T-cell (primary cell): ENCODE measurements at places on chromosomes 12 and 14.

DNA sequence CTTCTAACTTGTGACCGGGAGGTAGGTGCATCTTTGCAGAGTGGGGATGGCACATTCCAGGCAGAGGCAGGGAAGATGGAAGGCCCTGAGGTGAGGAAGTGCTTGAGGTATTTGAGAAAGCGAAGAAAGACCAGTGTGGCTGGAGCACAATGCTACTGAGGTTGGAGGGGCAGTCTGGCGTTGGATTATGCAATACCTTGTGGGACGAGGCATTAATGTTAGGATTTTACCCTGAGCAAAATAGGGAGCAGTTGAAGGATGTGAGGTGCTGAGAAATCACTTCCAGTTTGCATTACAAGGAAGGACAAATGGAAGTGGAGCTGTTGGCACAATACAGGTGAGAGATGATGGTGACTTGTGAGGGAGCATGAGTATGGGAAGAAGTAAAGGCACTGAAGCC is 145.5 kb downstream of the KCNA5 start:
- no peak for DNase-seq

DNA sequence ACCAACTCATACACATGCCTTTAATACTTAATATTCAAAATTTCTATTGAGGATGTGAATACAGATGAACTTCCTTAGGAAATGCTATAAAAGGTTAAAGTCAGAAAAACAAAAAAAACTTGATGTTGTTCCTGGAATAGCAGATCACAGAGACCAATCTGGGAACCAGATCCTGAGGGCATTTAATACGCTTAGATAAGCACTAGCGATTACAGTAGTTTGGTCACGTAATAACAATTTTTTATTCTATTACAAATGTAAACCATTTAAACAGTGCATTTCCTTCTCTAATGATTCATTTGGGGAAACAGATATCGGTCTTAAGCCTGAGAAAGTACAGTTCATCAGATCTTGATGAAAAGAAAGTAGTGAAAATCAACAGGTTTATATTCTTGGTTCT is 30.8 kb upstream of the ABCC9 start:
- DNase-seq, result no peak

DNA sequence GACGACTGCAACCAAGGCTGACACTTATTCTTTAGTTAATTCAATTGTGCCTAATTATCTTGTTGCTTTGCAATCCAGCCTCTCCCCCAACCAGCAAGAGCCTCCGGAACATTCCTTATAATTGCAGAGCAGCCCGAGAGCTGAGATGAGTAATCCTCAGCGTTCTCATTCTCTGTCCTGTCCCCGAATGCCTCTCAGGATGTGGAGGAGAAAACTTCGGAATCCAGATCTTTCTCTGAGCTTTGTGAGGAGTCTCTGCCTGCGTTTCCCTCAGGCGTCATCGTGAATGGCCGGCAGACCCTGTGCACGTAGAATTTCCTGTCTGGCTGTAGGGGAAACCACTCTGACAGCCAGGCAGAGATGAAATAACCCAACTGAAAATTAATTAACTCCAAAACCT is 160.5 kb upstream of the DIO3 start:
- DNase-seq, result no peak

- DNase-seq, result no peak
Observed at GRCh38 chr12:62717643-62718042, 217.3 kb downstream of the PPM1H start.

GRCh38 chr14:95489214-95490137 is 27.0 kb downstream of the SYNE3 start:
- no peak for DNase-seq

DNA sequence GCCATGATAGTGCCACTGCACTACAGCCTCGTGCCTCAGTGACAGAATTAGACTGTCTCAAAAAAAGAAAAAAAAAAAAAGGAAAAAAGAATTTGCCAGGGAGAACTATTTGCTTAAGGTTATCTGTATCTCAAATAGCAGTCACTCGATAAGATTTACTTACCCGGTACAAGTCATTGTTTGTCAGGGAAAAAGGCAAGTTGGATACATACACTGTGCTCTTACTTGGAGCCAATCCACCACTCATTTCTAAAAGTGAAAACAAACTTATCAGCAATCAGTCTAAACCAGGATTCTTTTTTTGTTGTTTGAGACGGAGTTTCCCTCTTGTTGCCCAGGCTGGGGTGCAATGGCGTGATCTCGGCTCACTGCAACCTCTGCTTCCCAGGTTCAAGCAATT is 2.0 kb downstream of the ZCRB1 start:
- DNase-seq, result no peak

DNA sequence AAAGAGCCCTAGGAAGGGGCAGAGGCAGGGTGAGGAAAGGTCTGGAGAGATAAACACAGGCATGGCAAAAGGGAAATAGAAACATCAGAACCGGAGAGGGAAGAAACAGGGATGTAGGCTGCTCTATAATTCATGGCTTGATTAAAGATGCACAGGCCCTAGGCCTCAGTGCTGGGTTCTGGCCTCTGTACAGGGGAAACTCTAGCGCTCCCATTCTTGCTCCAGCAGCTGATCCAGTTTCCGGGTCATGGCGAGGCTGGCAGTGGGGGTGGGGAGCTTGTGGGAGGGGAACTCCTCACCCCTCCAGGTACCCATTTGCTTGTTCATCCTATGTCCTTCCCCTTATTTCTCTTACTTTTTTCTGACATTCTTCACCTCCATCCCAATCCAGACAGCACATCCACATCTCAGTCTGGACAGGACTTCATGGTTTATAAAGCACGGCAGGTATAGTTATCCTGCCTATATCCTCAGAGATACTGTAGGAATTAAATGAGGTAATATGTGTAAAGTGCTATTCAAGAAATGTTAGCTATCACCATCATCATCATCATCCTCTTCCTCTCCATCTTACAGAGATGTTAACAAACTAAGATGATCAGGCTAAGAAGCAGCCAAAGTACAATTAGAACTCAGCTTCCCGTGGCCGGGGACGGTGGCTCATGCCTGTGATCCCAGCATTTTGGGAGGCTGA is 8.0 kb upstream of the GPR84 start:
- no peak for DNase-seq

- no peak for DNase-seq
Observed at GRCh38 chr12:1920971-1921370, 2.5 kb upstream of the CACNA2D4 start.

DNA sequence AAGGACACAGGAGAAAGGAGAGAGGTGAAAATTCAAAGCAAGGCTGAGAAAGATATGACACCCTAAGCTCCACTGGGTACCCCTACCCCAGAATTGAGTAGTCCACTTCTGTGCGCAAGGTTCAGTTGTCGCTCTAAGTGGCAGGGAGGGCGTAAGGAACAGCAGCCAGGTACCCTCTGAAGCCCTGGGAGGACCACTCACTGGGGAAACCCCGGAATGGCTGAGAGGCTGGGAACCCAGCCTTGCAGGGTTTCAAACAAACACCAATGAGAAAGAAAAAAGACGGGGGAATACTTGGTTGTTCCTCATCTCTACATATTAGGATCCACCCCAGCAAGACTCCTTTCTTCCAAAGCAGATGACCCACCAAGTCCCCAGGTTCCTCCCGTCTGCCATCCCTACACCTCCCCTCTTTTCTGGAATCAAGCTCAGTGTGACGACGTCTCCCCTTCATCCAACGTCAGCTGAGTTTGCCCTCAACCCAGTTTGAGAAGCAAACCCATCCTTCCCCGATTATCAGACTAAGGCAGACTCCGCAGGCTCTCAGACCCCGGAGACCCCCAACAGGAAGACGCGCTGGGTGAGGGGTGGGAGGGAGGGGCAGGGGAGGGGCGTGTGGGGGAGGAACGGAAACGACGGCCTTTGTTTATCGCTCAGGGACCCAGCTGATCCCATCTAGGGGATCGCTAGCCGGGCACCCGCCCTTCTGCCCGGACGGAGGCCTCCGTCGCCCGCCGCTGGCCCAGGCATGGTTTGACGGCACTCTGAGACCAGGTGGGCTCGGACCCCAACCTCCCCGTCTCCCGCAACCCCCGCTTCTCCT is 795 bp downstream of the LMBR1L start:
- DNase-seq, result no peak

GRCh38 chr12:18567787-18568186 is 170.0 kb downstream of the PLCZ1 start:
- no peak for DNase-seq

DNA sequence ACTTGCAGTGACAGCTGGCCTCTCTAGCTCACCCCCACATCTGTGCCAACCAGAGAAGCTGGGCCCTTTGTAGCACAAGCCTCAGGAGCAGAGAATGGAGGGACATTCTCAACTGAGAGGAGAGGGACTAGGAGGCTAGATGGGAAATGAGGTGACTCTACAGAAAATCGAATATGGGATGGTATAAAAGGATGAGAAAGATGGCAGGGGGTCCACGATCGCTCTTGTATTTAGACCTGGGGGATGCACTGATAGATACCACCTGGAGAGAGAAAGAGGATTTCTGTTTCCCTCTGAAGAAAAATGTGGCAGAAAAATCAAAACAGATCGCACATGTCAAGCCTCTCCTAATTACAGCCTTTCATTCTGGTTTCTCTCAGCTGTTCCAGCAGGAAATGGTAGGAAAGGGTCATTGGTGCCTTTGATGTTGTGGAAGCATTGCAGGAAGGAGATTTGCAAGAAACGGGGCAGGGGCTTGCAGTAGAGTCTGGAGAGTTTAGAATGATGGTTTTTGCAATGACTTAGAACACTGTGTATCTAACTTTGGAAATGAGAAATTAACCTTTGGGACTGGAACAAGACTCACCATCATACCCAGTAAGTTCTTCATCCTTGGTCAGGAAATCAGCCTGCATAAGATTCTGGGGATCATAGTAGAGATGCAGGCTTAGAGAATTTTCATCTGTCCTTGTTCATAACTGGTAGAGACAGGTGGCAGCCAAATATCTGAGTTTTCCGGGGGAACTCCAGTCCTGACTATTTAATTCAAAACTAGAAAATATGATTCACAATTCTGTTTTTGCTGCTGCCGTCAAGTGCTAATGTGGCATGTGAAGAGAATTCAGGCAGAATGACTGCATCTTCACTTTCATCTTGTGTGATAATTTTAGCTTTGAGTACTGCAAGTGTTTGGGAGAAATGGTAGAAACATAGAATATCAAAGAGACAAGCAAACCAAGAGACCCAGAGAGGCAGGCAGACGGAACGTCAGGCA is 98.8 kb downstream of the DAD1 start:
- no peak for DNase-seq

DNA sequence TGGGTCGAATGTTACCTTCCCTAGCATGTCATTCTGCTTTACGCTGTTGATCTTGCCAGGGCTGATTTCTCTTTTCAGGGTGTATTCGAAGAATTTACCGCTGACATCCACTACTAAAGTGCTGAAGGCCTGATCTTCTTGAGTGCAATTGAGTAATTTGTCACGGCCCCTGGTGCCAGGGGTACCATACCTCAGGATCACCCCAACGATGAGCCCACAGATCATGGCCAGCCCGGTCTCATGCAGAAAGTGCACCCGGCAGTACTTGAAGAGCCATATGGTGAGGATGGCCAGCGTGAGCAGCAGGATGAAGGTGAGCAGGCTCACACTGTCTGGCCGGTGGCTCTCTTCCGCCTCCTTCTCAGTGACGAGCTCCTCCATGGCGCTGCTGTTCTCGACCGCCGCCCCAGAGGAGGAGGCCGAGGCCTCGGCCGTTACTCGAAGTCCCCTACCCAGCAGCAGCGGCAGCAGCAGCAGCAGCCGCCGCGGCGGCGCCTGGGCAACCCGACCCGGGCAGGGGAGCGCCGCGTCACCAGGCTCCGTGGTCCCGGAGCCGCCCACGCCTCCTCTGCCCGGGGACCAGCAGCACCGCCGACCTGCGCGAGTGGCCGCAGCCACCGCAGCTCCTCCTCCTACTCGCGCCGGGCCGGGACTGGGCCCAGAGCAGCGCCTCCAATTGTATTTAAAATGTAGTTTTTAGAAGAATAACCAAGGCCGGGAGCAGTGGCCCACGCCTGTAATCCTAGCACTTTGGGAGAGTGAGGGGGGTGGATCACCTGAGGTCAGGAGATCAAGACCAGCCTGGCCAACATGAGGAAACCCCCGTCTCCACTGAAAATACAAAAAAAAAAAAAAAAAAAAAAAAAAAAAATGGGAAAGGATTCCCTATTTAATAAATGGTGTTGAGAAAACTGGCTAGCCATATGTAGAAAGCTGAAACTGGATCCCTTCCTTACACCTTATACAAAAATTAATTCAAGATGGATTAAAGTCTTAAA is 58.5 kb upstream of the TMPO start:
- no peak for DNase-seq

DNA sequence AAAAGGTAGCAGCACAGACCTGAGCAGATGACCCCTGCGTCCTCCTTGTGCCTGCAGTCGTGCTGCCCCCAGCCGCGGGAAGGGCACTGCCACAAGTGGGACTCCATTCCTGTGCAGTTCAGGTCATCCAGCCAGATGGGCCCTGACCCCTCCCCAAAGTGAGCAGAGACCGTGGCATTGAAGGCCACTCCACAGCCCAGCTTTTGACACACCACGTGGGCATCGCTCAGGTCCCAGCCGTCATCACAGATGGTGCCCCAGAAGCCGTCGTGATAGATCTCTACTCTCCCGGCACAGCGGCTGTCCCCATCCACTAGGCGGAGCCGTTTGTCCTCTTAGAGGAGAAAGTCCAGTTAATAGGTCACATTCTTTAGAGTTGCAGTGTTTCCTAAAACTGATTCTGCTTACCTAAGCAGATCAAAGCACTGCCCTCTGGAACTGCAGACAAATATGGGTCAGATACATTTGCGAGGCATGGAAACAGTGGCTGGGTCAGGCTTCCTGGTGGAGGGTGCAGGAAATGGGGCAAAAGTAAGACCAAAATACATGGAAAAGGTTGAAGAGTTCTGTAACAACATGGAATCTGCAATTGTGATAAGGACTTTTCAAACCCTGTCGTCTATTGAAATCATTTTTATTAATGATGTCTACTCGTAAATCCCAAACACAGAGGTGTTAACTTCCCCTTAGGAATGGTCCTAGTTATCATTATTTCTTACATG is 69.4 kb downstream of the CD163L1 start:
- no peak for DNase-seq

- peak; percentile 37 for DNase-seq
Observed at GRCh38 chr12:6603095-6603567, 4.0 kb downstream of the CHD4 start.

- no peak for DNase-seq
Observed at GRCh38 chr14:66595394-66595793, 87.4 kb downstream of the GPHN start.

DNA sequence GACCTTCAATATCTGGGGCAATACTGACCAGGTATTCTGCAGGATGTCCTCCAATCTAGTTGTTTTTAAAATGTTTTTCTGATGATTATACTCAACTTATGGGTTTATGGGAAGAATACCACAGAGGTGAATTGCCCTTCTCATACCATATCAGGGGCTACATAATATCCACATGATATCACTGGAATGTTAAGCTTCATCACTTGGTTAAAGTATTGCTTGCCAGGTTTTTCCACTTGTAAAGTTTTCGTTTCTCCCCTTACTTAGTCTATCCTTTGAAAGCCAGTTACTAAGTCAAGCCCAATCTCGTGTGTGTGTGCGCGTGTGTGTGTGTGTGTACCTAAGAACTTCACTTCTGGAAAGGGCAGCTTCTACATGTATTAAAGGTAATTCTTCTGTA is 980.9 kb upstream of the FBXO33 start:
- no peak for DNase-seq

- DNase-seq, result no peak
Observed at GRCh38 chr12:66367015-66367667, 64.8 kb downstream of the HELB start.

- no peak for DNase-seq
Observed at GRCh38 chr12:41532072-41532471, 344.0 kb downstream of the PDZRN4 start.

GRCh38 chr12:71277866-71278265 is 120.1 kb upstream of the TSPAN8 start:
- DNase-seq, result no peak

GRCh38 chr14:47226877-47227520 is 448.4 kb downstream of the MDGA2 start:
- no peak for DNase-seq
